ENCODE measurements at places on chromosomes 7 and 10.

DNA sequence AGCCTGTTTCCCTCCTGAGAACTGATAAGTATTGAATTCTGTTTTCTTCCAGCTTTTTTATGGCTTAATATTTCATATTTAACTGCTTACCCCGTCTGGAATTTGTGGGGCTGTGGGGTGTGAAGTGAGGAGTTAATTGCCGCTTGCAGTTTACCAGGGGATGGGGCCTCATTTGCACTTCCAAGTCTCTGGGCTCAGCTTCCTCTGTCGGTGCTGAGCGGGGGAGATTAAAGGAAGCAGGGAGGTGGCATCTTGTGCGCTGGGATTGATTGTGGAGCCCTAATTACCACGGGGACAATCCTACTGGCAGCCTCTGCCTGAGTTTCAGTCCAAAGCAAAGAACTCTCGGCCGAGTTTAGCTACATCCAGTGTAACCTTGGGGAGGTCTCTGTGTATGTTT is 33.4 kb downstream of the ELFN1 start:
- DNase-seq: no peak

- DNase-seq: no peak
Measured at GRCh38 chr10:119575991-119576390, 20.8 kb downstream of the TIAL1 start.

GRCh38 chr10:43059828-43060227 is 17.0 kb upstream of the RET start:
- no peak for DNase-seq

DNA sequence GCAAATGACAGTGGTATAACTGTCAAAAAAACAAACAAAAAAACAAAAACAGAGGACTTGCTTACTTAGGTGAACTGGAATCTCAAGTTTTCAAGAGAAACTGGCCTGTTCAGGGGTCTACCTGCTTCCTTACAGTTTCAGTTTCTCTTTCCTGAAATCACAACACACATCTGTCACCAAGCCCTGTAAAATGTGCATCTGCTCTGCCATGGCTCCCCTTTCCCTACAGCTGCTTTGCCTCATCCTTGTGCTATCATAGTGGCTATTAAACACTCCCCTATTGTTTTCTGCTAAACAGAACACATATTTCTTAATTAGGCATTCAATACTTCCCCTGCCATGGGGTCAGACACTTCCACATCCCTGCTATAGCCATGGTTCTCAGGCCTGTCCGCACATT is 37.6 kb downstream of the CPED1 start:
- DNase-seq: no peak

- no peak for DNase-seq
Measured at GRCh38 chr7:100532165-100533022, 6.6 kb upstream of the AGFG2 start.

GRCh38 chr7:121157885-121158590 is 169.5 kb downstream of the CPED1 start:
- DNase-seq: no peak

DNA sequence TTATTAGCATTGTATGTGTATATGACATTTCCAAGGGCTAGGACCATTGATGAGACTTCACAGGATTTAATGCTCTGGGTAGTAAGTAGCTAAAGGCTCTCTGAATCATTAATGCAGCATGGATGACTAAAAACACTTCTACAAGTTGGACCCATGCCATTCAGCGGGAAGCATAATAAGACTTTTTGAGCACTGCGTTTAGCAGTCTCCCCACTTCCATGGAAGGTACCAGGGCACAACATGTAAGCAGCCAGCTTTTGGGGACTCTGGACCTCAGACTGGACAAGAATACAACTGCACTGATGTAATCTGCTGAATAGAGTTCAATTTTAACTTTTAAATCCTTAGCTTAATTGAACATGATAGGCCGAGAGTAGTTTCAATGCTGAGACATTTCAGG is 191.7 kb upstream of the IMMP2L start:
- DNase-seq: no peak

DNA sequence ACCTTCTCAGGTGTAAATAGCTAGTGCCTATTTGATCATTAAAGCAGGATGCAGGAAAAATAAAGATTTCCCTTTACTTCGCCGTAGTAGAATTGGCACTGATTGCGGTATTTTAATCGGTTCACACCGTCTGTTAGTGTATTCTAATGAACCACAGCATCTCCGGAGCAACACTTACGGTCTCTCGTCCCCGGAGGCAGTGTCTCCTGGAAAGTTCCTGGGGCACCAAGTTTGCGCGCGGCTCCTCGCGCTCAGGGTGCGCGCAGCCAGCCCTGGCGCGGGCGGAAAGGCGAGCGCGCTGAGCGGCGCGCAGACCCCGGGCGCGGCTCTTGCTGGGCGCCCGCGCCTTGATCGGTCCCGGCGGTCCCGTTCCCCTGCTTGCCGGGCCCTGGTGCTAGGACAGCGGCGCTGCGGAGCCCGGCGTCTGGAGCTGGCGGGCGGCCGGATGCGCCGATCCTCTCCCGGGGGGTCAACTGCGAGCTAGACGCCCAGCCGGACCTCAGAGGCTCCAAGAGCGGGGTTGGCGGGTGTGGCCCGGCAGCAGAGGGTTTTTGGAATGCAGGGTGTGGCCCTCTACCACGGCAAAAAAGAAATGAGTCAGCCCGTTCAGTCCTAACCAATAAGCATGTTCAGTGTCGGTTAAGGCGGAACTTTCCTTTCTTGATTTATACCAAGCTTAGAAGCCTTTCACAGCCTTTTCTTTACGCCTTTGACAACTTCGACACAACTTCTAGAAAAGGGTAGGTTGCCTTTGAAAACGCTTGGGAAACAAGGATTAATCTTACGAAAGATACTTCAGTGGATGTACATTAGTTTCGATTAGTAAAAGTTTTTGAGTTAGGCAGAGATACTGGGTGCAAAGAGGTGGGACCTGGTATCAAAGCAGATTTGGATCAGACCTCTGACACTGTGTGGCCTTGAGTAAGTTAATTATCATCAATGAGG is 166.8 kb upstream of the ASAH2 start:
- DNase-seq: no peak

DNA sequence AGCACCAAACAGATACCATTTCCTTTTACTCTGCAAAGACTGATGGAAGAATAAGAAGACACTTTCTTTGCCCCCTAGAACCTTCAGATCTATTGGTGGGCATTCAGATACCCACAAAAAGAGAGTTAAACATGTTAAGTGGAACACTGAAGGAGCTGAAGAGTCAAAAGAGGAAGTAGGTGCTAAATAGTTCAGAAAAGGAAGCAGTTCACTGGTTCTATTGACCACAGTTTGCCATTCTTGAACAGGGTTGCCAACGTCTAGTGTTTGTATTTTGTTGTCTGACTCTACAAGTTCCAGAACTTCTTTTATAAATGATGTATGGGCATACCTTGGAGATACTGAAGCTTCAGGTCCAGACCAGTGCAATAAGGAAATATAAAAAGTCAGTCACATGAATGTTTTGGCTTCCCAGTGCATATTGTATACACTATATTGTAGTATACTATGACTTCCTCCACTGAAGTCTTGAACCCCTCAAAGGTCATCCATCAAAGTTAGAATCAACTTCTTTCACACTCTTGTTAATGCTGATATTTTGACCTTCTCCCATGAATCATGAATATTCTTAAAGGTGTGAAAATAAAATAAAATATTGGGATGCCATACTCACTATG is 47.5 kb upstream of the AGR3 start:
- no peak for DNase-seq

DNA sequence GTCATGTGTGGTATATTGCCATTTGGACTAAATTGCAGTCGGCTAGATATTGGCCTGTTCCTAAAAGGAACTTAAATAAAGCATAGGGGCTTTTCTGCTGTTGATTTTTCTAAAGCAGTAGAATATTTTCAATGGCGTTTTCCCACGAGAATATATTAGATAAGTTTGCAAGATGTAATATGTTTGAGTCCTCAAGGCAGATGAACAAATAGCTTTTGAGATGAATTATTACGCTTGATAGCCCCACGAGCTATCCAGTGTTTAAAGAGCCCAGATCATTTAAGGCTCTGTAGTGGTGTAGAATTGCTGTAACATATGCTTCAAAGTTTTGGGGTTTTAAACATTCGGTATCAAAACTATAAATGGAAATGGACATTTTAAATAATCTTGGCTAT is 2.9 kb downstream of the CELF2 start:
- DNase-seq: no peak

DNA sequence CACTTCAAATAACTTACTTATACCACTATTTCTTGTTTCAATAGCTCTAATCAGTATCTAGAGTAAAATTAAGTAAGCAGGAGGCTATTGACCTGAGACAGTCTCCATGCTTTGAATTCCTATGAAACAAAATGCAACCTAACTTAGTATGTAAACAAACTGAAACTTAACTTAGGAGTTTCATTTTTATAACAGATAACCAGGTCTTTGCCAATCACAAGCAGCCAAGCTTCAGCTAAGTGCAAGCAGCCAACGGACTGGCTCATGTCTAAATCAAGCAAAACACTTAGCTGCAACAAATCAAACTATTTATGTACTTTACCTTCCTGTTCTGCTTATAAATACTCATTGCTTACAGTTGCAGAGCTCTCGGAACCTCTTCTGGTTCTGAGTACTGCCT is 4.4 kb upstream of the GSTK1 start:
- DNase-seq: no peak

- no peak for DNase-seq
Measured at GRCh38 chr7:12705878-12706277, 18.4 kb downstream of the ARL4A start.

- DNase-seq: no peak
Measured at GRCh38 chr10:78185693-78186055, 152.0 kb downstream of the RPS24 start.
